ENCODE measurements at places on chromosomes 7 and 10.

GRCh38 chr7:21352540-21353387 is 75.1 kb upstream of the SP4 start:
- DNase-seq, result no peak

- no peak for DNase-seq
These were observed 66.0 kb upstream of the MRLN start for GRCh38 chr10:59819265-59819664.

DNA sequence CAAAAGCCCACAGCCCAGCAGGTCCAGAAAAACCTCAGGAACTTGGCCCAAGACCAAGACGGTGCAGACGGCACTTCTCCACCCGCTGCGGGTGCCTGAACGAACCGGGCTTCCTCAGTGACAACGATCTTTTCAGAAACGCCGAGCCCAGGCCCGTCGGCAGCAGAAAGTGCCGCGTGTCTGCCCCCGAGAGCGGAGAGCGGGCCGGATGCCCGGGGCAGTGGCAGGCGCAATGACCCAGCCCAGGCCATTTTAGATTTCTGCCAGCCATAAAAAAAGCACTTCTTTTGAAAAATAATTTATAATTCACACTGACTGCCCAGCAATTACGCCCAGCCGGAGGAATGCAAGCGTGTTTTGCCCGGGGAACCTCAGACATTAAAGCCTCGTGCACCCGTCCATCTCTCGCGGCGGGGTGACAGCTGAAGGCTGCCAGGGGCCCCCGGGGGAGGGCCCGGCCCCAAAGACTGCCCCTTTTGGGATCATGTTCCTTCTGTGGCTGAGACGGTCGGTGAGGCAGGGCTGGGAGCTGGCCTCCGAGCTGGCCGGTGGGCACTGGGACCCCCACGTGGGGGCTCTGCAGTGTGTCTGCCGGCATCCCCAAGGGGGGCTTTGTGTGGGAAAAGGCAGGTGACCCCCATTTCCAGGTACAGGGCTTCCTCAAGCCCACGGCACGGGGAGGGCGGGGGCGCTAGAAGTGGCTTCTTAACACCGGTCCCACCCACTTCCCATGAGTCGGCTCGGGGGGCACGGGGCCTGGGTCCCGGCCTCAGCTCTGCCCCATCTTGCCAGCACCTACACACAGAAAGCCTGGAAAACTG is 71.3 kb upstream of the PDGFA start:
- no peak for DNase-seq

DNA sequence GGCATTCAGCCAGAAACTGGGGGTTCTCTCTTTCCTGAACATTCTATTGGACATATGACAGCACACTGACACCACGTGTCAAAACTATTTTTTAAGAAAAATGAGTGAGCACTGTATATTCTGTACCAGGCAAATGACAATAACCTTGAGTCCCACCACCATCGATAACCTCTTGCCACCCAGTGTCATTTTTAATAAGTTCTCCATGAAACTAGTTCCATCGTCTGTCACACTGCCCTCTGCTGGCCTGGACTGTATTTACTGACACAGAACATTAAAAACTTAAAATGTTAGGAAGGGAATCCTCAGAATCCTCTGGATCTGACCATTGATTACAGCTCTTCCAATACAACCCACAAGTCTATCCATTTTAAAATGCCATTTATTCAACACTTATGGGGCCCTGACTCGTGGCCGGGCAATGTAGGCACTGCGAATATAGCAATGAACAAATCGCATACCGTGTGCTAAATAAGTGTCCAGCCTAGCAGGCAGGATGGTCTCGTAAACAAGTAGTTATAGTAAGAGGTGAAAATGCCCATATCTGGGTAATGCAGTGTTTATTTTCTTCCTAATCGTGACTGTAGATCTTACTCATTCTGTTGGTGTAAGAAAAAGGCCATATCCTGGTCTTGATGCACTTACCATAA is 35.9 kb upstream of the CACNB2 start:
- DNase-seq, result peak; percentile 53

GRCh38 chr7:101941481-101942383 is 124.3 kb downstream of the CUX1 start:
- no peak for DNase-seq
